NT2/D1 (cell line): ENCODE measurements at places on chromosomes 5 and 9.

DNA sequence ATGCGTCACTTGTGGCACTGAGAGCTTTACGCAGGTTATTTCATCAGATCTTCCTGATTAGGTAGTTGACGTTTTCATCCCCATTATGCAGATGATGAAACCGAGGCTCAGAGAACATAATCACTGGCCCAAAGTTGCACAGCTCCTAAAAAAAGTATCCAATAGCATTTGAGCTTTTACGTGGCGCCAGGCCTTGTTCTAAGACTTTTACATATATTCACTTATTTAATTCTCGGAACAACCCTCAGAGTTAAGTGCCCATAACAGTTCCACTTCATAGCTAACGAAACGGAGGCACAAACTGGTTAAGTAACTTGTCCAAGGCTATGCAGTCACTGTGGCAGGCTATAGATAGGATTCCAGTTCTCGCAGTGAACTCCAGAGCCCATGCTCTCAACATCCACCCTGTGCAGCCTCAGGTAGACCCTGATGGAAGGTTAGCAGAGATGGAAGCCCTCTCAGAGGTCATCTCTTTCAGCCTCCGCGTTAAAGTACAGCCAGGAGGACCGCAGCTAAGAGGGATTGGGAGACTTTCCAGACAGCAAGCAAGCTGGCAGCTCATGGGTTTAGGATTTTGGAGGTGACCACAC, 39.3 kb downstream of the AMBP start:
- DNase-seq: no peak

DNA sequence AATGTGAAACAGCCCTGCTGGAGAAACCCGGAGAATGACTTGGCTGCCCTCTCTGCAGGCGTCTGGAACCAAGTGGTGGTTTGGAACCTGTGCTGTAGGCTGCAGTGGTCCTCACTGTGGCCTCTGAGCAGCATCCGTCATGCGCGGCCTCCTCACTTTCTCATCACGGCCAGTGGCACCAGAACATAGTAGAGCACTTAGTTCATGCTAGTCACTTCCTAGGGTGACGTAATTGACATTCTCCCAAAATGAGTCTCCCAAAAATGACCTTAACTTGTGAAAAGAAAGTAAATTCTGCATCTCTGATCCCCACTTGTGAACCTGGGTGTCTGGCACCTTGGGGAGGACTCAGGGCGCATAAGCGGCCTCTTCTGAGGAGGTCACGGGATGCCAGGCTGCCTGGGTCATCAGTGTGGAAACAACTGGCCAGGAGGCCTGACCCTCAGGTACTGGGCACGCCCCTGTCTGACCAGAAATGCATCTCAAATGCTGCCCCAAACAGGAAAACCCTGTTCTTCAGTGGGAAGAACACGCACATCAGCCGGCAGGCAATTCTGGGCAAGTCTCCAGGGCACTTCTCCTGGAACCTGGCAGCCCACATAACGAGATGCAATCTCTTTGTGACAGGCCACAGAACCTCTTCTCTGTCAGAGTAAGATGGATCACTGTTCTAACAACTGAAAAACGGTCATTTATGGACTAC, 36.6 kb upstream of the SPTLC1 start:
- DNase-seq: no peak

DNA sequence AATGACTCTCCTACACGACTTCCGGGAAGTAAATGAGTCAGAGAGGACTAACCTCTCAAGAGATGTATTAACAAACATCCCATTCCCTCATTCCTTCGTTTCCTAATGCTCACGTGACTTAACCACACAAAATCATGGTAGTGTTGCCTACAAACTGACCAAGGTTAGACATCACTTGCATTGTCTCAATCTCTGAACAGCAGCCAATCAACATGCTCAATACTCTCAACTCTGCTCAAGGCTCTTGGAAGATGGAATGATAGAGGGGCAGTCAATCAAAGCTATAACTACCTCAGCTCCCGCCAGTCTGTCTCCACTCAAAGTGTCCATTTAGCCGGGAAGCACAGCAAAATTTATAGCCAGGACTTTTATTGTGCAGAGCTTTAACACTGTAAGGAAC, 143.8 kb upstream of the PIK3R1 start:
- DNase-seq: no peak

GRCh38 chr5:125814119-125814518, 609.1 kb upstream of the GRAMD2B start:
- no peak for DNase-seq

DNA sequence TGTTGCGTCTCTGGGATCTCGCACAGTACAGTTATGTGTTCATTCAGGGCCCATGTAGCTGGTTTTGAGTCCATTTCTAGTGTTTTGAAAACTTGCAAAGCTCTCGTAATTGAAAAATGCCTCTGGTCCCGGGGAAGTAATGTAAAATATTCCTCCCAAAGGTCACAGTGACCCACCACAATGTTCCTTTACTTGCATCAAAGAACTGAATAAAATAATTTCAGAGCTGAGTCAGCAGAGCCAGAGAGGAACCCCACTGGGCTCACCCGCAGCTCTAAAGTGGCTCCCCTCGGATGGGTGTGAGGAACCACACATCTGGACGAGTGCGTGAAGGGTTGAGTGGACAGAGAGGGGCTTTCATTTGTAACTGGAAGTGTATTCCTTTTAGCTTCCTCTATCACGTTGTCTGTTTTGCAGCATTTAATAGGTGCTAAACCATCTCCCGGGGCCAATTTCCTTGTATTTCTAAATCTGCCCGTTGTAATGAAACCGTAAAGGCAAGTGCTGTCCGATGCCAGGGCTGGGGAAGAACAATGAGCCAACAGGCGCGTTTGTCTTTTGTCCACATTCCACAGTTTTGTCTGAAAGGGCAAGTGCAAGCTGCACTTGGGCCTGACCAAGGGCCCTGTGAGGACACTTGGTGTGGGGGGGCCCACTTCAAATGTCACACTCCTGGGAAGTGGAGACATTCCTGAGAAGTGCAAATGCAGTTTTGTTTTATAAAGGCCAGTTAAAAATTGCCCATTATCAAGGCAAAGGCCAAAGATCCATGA, 29.9 kb downstream of the COL5A1 start:
- DNase-seq: no peak

DNA sequence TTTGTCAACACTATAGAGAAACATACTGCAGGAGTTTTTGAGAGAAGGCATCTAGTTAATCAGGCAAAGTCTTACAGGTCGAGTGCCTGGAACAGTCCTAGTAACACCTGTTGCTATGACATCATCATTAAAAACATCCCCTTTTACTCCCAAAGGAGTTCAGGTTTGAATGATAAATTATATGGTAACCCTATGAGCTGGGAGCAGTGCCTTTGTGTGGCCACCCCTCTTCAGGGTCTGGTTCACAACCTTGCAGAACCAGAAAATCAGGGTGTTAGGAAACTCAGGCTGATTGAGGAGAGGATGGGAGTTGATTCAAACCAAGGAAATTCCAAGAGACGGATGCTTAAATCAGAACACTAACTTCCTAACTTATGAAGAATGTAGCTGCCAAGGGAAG, 179.1 kb upstream of the RASEF start:
- DNase-seq: no peak

DNA sequence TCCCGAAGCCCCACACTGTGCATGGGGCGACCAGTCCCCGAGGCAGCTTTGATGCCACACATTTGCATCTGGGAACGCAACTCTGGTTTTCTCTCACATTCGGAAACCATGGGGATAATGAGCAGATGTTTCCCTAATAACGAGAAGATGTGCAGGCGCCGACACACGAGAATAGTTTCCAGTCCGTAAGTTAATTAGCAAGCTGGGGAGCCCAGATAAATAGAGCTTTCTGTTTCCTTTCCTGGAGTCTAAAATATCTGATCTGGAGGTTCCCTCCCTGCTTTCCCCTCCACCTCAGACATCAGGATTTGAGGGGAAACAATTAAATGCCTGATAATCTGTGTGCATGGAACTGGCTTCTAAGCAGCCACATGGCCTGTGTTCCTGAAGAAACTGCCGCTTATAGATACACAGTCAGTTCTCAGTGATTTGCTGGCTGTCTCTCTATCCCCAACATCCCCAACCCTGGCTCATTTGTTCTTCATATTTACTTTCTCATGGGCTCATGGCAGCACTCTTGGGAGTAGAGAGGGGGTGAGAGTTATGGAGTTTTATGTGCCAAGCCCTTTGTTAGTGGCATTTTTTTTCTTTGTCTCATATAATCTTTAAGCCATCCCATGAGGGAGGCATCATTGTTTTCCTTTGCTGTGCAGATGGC, 62.8 kb downstream of the PDZD2 start:
- DNase-seq: no peak

DNA sequence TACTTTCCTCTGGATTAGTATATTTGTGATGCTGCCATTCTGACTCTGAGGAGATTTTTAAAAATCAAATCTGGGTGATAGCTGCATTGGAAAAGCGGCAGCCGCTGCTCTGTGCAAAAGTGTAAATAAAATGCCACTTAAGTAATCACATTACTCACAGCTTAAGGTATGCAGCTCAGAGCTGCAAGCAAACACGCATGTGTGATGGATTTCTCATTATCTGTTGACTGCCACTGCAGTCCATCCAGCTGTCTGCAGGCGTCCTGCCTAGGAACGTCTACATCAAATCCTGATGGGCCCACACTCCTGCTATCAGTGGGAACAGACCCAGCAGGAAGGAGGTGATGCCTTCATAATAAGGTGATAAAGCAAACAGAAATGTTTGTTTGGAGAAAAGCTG, 216.9 kb downstream of the SPOCK1 start:
- no peak for DNase-seq

DNA sequence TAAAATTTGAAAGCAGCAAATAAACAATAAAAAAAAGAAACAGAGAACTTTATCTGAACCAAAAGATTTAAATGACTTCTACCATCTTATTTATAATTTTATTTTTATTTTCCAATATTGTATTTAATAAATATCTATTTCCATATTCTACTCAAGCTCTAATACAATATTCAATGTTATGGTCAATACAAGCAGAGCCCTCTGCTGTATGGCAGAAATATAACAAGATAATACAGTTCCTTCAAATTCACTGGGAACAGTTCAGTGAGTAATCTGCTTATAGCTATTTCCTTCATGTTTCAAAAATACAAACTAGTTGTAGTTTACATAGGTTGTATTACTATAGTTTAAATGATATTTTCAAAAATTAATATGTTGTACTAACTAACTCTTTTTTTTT, 332.7 kb downstream of the PRDM9 start:
- DNase-seq: no peak

GRCh38 chr5:172740428-172741205, 30.4 kb downstream of the DUSP1 start:
- DNase-seq: no peak

DNA sequence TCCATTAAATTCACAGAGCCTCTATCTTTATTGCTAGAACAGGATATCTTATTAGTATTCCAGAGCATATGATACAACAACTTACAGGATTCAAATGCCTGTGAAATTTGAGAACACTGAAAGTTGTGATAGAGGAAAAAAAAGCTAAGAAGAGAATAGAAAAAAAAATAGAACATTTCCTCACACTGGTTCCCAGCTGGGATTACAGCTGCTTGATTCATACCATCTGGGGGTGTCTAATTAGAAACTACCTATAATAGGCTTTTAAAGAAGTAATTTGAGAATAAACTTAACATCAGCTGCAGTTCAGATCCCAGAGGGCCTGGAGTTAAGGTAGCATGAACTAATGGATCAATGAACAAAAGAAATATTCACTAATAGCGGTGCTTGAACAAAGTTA, 922.0 kb downstream of the CDH12 start:
- DNase-seq: no peak

DNA sequence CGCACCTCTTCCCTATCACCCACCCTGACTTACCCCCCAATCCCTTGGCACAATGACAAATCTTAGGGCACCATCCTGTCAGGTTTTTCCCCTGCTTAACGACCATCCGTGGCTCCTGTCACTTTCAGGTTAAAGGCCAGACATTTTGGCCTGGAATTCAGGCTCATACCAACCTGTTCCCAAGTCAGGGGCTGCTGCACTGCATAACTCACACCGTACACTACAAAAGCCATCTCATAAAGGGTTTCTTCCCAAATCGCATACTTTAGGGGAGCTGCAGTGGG, 7.5 kb upstream of the AKNA start:
- DNase-seq: no peak

DNA sequence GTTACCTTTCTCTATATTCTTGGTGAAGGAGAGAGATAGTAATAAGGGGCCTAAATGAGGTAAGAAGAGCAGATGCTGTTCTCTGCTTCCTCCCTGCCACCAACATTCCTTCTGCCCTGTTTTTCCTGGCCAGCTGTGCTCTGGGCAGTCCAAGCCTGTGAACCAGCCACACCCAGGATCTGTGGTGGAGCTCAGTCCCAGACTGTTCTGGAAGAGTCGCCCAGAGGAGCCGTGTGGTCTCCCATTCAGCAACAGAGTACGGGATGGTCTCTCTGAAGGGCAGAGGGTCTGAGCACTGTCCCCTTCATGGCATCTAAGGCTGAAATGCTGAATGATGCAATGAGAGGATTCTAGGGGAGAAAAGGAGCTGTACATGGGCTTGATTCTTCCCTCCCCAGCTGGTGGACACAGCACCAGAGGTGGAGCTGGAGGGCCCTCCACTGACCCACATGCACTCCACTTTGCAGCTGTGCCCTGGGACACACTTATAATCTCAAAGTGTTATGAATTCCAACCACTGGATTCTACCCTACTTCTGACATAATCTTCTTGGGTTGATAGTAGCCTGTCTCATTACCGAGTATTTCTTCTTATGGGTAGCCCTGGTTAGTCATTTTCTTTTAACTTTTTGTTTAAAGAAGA, 70.8 kb upstream of the RPS23 start:
- no peak for DNase-seq

GRCh38 chr5:14872070-14872989, 752 bp upstream of the ANKH start:
- DNase-seq: no peak

GRCh38 chr9:75855509-75855908, 35.0 kb upstream of the PCSK5 start:
- peak; percentile 15 for DNase-seq

GRCh38 chr9:126782053-126782388, 22.8 kb upstream of the ZBTB43 start:
- DNase-seq: no peak

DNA sequence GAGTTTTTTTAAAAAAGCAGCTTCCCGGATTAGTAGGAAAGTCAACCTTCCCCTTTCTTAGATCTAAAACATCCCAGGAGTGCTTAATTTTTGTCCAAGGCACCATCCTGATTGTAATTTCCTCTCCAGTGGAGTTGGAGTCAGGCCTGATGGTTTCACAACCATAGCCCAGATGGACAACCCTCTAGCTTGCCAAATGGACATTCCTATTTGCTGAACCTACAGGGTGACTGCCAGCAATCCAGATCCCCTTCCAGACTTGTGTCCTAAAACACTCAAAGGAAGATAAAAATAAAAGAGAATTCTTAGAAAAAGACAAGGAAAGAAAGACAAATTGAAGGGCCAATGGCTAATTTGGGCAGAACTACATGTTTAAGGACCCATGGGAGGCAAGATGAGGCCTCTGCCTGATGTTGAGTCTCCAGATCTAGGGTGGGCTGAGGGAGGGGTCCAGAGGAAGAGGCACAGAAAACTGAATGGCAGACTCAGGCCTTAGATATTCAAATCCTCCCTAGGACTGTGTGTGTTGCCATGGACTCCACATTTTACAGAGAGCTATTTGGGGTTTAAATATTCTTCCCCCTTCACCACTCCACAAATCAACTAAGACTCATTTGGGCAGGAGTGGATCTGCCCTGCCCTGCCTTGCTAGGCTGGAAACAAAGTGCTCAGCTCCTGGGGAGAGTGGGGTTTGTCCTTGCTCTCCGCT, 38.5 kb upstream of the SLC44A1 start:
- DNase-seq: no peak
